ENCODE measurements at places on chromosomes 2 and 18. TPM values are rescaled to one million over a fixed set of nuclear protein-coding genes. Genes with fewer than 3 reads are reported as not detected.

The TUBA4B gene
- not detected for total RNA-seq

The C2orf80 gene
- not detected for total RNA-seq

The CFC1 gene
- total RNA-seq, result not detected

The RGPD3 gene
- total RNA-seq, result 0.03 TPM

The SIX2 gene
- total RNA-seq, result 7.3 TPM

The ATOH8 gene
- 7.5 TPM for total RNA-seq

The MBP gene
- 14.7 TPM for total RNA-seq

The AQP12B gene
- not detected for total RNA-seq

The STK11IP gene
- 20.6 TPM for total RNA-seq

The SCN2A gene
- 0.14 TPM for total RNA-seq

The DSG2 gene
- total RNA-seq, result 40.9 TPM

The CNTNAP5 gene
- total RNA-seq, result not detected

The PDE11A gene
- total RNA-seq, result 0.57 TPM

The XRCC5 gene
- 224 TPM for total RNA-seq

The HPCAL1 gene
- 92.0 TPM for total RNA-seq

The GREB1 gene
- total RNA-seq, result 0.91 TPM

The GBX2 gene
- total RNA-seq, result 2.9 TPM

The HOXD13 gene
- not detected for total RNA-seq

The IGFBP5 gene
- total RNA-seq, result 0.26 TPM

The MREG gene
- total RNA-seq, result 9.7 TPM

The DPP4 gene
- 22.0 TPM for total RNA-seq

The COL3A1 gene
- 3.6 TPM for total RNA-seq

The ANKRD30BL gene
- not detected for total RNA-seq

The NEURL3 gene
- 29.6 TPM for total RNA-seq

The BCL2 gene
- total RNA-seq, result 5.1 TPM

The CRYBA2 gene
- total RNA-seq, result not detected

The ST8SIA5 gene
- total RNA-seq, result not detected

The GDF7 gene
- 0.72 TPM for total RNA-seq

The ZDBF2 gene
- total RNA-seq, result 7.9 TPM

The CDK15 gene
- total RNA-seq, result 0.12 TPM

The AKAIN1 gene
- not detected for total RNA-seq

The ALPP gene
- not detected for total RNA-seq

The MYL12A gene
- 924 TPM for total RNA-seq

The KATNAL2 gene
- 10.5 TPM for total RNA-seq

The PTH2R gene
- 36.9 TPM for total RNA-seq

The MRPL53 gene
- 54.0 TPM for total RNA-seq

The SLC9A4 gene
- total RNA-seq, result not detected

The TLX2 gene
- total RNA-seq, result not detected

The OSR1 gene
- total RNA-seq, result 2.6 TPM

The ERMN gene
- not detected for total RNA-seq

The STON1 gene
- not detected for total RNA-seq

The DSC2 gene
- 0.81 TPM for total RNA-seq

The DNAH6 gene
- total RNA-seq, result not detected

The RUFY4 gene
- not detected for total RNA-seq

The PLA2R1 gene
- 1.1 TPM for total RNA-seq

The COL6A3 gene
- total RNA-seq, result 0.41 TPM

The RAPGEF4 gene
- 3.3 TPM for total RNA-seq
